ENCODE measurements at places on chromosomes 5 and 9.

DNA sequence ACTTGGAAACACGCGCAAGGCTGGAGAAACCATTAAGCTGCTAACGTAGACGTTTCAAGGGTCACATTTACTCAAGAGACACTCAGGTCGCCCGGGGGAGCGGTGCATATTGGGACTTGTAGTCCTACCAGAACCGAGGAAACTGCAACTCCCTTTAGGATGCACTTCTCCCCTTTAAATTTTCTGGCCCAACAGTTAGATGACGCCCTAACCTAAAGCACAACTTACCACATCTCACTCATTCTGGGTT lies 384 bp upstream of the DMXL1 start:
- no peak for DNase-seq

DNA sequence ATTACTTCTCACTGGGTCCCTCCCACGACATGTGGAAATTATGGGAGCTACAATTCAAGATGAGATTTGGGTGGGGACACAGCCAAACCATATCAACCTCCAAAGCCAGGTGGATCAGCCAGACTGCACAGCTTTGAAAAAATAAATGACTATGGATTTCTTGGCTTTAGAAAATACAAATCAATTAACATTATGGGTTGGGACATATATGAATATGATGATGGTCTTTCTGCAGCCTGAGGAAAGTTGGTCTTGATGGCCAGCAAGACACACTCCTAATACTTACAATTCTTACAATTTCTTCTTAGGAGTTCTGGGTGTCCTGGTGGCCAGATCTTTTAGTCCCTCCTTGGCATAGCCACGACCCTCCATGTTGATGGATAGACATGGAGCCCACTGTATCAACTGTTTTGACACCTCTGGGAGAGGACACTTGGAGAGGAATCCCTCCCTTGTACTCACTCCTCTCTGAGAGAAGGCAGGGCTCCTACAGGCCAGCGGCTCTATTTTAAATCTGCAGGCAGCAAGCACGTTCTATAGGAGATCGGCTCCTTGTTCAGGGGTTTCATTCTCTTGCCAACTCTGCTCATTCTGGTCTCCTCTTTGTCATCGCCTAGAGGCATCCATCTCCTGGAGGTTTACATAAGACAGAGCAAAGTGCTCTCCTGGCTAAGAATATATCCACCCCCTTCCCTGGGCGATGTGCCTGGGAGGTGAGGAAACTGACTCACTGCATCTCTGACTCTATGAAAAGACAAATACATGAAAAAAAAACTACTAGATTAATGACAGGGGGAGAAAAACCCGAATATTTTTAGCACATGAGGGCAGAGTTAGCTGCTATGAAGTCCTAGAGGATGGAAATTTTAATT lies 145.9 kb downstream of the CARTPT start:
- DNase-seq = no peak

DNA sequence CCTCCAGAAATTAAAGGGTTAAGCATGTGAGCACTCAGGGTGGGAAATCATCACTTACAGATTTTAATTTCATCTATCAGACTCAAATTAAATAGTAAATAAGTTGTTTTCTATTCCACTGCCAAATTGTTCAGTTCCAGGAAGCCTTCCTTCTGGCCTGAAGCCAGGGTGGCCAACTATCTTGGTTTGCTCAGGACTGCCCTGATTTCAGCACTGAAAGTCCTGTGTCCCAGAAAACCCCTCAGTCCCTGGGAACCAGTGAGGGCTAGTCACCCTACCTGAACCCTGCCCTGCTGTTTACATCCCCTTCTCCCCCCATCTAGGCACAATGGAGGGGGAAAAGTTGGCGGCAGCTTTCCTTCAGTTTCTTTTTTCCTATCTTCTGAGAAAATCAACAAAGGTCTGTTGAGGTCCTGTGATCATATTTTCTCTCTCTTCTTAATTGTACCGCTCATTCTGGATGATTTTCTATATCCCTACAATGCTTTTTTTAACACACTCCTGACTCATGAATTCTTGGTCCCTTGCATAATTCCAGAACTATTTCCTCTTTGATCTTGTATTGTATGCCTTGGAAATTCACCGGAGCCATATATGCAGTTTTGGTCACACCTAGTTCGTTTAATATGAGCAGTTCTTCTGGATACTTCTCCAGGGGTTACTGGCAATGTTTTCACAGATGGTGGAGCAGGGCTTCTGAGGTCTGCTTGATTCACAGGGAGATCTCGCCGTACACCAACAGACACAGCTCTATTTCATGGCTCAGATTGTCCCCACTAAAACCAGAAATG lies 103.8 kb downstream of the MAP1B start:
- DNase-seq = no peak

GRCh38 chr5:149271716-149272563 lies at the start of gene AFAP1L1:
Gene AFAP1L1, plus strand, starts transcription at chr5:149271859. Its CDS starts 110 bp downstream, at chr5:149271969.
- peak; percentile 88 for DNase-seq

DNA sequence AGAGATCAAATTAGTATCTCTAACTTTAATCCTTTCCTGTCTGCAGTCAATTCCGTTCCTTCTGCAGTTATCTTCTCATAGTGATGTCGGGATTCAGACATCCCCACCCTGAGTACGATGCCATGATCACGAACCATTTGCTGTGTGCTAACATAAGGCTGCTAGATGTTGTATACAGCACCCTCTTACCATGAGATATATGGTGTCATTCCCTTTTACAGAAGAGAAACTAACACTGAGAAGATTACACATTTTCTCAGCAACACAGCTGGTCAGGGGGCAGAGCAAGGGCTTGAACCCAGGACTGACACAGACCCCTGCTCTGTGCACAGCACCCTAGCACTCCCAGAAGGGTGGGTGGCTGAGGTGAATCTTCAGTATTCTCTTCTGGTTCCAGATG lies 46.9 kb upstream of the HSD17B4 start:
- DNase-seq = no peak

- no peak for DNase-seq
Measured at GRCh38 chr5:30768056-30768690, 425.3 kb upstream of the CDH6 start.

DNA sequence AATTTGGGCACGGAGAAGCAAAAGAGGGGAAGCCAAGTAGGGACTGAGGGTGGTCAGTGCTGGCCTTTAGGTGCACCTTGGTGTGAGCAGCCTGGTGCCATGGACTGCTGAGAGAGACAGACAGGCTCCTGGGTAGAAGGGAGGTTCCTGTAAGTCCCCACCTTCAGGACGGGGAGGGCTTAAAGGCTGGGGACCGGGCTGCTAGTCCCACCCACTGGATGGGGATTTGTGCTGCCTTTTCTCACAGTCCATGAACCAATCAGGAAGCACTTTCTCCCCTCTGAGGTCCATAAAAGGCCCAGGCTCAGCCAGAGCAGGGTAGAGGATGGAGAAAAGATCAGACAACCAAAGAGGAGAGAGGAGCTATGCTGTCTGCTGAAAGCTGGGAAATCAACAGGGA lies 15.2 kb downstream of the CDC25C start:
- no peak for DNase-seq

- no peak for DNase-seq
Measured at GRCh38 chr5:32022638-32023037, 151.5 kb downstream of the GOLPH3 start.

GRCh38 chr5:174317256-174317894 lies 271.9 kb downstream of the NSG2 start:
- DNase-seq = peak; percentile 90

- DNase-seq = no peak
Measured at GRCh38 chr5:68154119-68154857, 61.3 kb upstream of the PIK3R1 start.

GRCh38 chr9:72362680-72363139 lies 2.3 kb downstream of the ZFAND5 start:
- peak; percentile 83 for DNase-seq

DNA sequence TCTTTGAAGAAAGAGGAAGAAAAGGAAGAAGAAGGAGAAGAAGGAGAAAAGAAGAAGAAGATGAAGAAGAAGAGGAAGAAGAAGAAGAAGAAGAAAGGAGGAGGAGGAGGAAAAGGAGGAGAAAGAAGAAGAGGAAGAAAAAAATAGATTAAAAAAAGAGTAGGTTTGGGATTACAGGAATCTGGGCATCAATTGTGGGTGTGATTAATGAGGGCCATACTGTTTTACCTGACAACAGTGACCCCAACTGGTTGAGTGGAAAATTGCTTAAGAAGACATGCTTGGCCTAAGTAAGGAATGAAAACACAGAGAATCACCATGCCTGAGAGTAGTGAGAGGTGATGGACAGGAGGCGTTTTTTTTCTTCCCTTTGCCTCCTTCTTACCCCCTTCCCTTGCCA lies 114.6 kb downstream of the FAM170A start:
- no peak for DNase-seq

DNA sequence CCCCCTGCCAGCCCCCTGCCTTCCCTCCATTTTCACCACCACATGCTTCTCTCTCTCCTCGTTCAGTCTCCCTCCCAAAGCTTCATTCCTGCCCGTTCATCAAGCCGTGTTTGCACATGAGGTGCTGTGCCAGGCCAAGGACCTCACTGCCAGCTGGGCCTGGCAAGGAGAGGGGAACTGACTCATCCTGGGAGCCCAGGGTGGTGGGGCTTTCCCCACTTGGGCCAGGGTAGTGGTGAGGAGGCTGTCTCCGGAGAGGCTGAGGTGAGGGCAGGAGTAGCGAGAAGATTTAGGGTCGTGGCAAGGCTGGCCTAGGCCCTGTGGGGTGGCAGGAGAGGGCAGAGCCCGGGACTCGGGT lies 30.4 kb upstream of the NOTCH1 start:
- no peak for DNase-seq

DNA sequence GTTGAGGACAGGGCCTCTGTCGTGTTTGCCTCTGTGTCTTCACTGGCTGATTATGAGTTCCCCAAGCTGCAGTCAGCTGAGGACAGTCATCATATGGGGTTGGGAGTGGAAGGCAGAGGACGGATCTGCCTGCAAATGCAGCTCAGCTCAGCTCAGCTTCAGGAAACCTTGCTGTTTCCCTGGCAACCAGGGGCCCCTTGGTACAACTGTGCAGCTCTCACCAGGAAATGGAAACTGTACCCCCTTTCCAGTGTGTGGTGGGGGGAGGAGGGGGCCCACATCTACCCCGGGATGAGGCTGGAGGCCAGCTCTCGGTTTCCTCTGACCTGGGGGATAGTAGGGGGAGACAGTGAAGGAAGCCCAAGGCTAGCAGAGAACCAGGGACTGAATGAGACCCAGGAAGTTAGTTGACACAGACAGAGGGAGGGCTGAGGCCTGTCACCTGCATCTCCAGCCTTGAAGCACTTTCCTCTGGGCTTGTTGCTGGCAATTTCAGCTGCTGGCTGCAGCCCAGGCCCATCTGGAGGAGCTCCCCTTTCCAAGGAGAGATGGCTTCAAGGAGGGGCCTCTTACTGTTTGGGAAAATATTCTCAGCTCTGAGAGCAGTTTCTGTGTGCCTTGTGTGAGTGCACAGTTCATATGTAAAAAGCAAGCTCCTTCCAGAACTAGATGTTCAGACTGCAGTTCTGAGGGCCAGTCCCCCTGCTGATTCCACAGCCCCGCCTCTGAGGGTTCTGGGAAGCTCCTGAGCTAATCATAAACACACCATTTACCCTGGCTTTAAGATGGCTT lies 6.9 kb downstream of the ANXA6 start:
- DNase-seq = peak; percentile 39

GRCh38 chr5:38384396-38384795 lies 126.0 kb downstream of the EGFLAM start:
- DNase-seq = no peak

GRCh38 chr5:6181147-6181729 lies 197.1 kb downstream of the MED10 start:
- DNase-seq = no peak

GRCh38 chr9:126474206-126474765 lies 139.4 kb upstream of the LMX1B start:
- DNase-seq = no peak

DNA sequence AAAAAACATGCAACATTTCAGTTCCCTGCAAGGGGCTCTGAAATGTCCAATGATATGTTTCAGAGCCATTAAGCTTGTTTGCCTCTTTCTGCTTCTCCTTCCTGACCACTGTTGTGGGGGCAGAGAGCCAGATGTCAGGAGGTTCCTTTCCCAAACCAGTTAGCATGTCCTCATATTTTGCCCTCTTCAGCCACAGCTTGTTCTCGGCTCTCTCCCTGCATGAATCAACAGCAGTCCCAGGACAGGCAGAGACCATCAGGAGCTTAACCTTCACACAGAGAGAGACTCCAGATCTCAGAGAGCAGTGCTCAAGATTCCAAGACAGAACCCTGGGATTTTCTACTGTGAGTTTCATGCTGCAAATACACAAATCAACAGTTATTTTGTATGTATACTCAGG lies 218.5 kb downstream of the COMMD10 start:
- DNase-seq = no peak

DNA sequence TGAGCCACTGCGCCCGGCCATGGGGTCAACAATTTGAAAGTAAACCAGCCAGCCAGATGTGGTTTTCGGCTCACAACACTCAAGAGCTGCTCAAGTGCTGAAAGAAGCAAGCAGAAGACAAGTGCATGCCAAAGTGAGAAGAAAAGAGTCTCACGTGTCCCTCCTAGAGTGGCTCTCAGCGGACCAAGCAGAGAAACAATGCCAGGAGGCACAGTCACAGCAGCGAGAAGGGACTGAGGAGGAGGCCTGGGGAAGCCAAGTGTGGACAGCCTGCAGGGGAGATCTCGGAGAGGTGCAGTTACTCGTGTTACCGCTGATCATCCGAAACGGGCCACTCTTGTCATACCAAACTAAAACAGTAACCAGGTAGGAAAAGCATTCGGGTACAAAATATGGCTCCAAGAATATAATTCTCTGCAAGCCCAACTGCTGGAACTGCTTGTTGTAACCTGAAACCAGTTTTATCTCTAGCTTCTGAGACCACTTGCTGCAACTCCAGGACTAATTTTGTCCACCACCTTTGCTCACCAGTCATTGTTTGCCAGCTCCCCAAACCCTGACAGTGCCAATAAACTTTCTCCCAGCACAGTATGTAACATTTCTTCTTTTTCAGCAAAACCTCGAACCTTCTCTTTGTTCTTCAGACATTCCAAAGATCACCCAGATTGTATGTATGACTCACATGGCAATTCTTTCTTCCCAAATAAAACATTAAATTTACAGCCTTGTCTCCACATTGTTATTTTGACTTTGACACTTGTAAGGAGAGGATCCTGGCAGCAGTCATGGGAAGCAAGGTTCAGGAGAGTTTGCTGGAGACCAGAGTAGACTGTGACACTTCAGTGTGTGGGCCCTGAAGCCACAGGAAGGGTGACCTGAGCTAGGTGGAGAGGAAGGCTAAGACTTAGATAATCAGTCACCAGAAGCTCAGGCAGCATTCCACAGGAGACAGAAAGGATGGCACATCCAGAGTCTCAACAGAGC lies 6.3 kb downstream of the SLC35D2 start:
- no peak for DNase-seq

DNA sequence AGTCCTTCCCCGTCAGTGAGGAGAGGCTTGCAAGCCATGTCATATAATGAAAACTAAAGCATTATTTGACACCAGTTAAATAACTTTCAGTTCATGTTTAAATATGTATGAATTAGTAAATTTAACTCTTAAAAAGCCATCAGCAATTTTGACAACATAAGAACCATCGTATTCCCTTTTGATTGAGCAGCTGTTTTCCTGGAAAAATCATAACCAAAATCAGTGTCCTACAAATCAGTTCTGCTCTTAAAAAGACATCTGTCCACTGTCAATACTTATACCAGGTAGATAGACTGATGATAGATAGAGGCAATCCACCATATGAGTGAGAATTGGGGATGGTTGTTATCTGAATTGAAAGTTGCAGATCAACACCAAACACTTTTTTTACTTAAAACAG lies 2.3 kb downstream of the DIRAS2 start:
- DNase-seq = no peak

- DNase-seq = no peak
Measured at GRCh38 chr5:132661231-132662003, 3.4 kb downstream of the IL13 start.

Measured in posterior cingulate gyrus (tissue), 11 donors.